ENCODE measurements at places on chromosomes 11 and 22. TPM values are rescaled to one million over a fixed set of nuclear protein-coding genes. Genes with fewer than 3 reads are reported as not detected.

DNA sequence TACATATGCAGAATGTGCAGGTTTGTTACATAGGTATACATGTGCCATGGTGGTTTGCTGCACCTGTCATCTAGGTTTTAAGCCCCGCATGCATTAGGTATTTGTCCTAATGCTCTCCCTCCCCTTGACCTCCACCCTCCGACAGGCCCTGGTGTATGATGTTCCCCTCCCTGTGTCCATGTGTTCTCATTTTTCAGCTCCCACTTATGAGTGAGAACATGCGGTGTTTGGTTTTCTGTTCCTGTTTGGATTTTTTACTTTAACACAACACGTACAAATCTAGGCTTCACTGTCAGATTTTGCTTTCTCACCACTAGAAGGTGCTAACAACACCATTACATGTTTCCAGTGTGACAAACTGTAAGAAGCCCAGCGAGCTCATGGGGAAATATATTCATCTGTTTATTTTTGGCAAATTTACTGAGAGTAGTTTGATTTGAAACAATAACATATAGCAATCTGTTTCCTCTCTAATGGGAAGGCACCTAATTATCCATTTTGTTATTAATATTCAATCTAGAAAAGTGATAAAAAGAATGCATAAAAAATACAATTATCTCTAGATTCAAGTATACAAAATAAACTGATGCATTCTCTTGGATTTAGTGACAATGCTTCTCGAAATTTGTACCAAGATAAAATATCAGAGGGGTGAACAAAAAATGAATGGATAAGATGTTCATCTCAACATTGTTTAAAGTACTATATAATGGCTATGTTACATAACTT is 23.2 kb upstream of the BIRC3 start:
- peak overlapping the region; percentile 48 for H3K27ac ChIP-seq
- peak overlapping the region; percentile 26 for H3K4me3 ChIP-seq
- no peaks in the 10 kb centered on the region for H3K27me3 ChIP-seq
- no peaks in the 10 kb centered on the region for H3K36me3 ChIP-seq
- peaks cover 3% of the 10 kb centered on the region for H3K4me1 ChIP-seq

GRCh38 chr11:6625156-6625831 is 6.1 kb upstream of the TPP1 start:
- no peak overlapping the region for H3K27ac ChIP-seq
- H3K27me3 ChIP-seq = no peaks in the 10 kb centered on the region
- no peaks in the 10 kb centered on the region for H3K36me3 ChIP-seq
- H3K4me3 ChIP-seq = no peak overlapping the region
- DNase-seq = no peak

DNA sequence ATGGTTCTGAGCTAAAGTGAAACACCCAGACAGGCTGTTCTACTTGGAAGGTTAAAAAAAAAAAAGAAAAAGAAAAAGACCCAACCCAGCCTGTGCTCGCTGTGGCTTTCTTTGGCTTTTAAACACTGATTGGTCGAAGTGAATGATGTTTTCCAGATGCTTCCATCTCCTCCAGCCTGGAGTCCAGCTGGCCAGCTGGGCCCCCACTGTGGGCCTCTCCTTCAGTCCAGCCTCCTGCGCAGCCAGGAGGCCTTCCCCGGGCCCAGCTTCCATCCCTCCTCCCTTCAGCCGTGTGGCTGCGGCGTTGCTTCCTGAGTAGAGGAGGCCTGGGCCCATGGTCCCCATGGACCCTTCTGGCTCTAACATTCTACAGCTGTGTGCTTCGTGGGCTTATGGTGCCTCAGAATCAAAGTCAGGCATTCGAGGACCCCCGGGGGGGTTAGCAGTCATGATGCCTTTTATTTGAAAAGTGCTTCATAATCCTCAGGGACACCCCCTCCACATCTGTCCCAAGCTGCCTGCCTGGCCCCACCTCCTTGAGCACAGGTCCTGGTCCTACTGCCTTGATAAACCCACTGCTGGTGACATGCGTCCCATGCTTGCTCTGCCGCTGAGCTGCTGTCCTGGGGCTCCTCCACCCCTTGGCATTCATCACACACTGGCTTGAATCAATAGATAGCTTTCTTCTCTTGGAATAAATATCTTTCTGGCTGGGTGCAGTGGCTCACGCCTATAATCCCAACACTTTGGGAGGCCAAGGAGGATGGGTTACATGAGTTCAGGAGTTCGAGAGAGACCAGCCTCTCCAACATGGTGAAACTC is 42.2 kb upstream of the FBLN1 start:
- H3K4me3 ChIP-seq = no peak overlapping the region
- H3K4me1 ChIP-seq = no peaks in the 10 kb centered on the region
- no peak for DNase-seq
- no peaks in the 10 kb centered on the region for H3K36me3 ChIP-seq

DNA sequence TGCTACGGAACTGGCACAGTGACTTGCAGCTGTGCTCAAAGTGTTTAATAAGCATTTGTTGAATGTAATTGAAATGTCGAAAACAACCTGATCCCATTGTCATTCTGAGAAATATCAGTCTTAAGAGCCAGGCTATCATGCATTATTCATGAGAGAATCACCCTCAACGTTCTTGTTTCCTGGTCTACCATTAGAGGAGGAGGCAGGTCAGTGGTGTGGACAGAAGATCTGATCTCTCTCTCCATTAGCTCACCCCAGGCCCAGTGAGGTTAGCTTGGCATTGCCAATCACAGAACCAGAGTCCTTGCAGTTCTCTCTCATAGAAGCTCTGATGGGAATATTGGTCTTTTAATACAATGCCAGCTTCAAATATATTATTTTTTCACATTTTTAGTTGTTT is 121.1 kb upstream of the SPON1 start:
- no peaks in the 10 kb centered on the region for H3K36me3 ChIP-seq
- H3K4me3 ChIP-seq = no peak overlapping the region
- H3K4me1 ChIP-seq = no peaks in the 10 kb centered on the region
- no peak for DNase-seq
- H3K27ac ChIP-seq = no peak overlapping the region

DNA sequence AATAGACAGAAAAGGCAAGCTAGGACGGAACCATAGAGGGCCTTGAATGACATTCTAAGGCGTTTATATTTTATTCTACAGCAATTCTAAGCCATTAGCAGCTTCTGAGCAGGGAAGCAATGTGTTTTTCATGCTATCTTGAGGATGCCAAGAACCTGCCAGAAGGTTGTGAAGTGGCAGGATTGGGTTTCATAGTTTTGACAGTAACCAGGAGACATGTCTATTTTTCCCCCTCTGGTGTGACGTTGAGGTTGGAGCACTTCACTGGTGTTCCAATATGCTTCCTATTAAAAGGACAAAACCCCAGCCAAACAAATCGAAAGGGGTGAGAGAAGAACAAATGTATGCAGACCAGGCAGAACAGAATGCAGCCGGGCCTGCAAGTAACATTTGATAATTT is 148.2 kb downstream of the SPATA19 start:
- H3K4me3 ChIP-seq = no peak overlapping the region
- H3K27me3 ChIP-seq = no peaks in the 10 kb centered on the region
- DNase-seq = no peak
- no peaks in the 10 kb centered on the region for H3K4me1 ChIP-seq
- H3K27ac ChIP-seq = no peak overlapping the region

- H3K27me3 ChIP-seq = peaks cover 6% of the 10 kb centered on the region
- H3K27ac ChIP-seq = no peak overlapping the region
- H3K36me3 ChIP-seq = peaks cover 4% of the 10 kb centered on the region
- H3K4me1 ChIP-seq = peaks cover 19% of the 10 kb centered on the region
- H3K4me3 ChIP-seq = no peak overlapping the region
- no peak for DNase-seq
These were observed 4.9 kb downstream of the FEZ1 start for GRCh38 chr11:125491146-125491545.

DNA sequence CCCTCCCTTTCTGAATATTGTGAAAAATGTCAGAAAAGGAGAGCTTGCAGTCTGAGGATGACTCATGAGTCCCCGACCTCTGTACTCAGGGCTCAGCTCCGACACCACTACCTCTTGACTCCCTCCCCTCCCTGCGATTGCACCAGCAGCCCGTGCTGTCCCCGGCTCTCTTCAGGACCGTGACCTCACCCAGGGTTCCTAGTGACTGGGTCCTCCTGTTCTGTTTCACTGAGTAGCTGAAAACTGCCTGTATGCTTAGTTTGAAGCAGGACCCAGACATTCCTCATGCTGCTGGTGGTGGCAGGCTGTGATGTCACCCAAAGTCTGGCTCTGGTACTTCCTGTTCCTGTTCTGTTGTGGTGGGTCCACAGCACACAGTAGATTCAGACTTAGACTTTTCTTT is 11.7 kb downstream of the PHRF1 start:
- peaks cover 55% of the 10 kb centered on the region for H3K36me3 ChIP-seq
- DNase-seq = no peak
- peak overlapping the region; percentile 56 for H3K27ac ChIP-seq
- H3K4me1 ChIP-seq = peaks cover 14% of the 10 kb centered on the region

The UPB1 gene
- 0.33 TPM for total RNA-seq

The OR5B21 gene
- 0.55 TPM for total RNA-seq

The CABP4 gene
- total RNA-seq = 21.3 TPM

The PAX6 gene
- not detected for total RNA-seq

The SLC22A9 gene
- total RNA-seq = not detected

The ALG8 gene
- total RNA-seq = 20.1 TPM

The SF3A1 gene
- 309 TPM for total RNA-seq

The KDM4E gene
- total RNA-seq = not detected

Measured in natural killer cell (primary cell).